ENCODE measurements at places on chromosomes 6 and 20.

DNA sequence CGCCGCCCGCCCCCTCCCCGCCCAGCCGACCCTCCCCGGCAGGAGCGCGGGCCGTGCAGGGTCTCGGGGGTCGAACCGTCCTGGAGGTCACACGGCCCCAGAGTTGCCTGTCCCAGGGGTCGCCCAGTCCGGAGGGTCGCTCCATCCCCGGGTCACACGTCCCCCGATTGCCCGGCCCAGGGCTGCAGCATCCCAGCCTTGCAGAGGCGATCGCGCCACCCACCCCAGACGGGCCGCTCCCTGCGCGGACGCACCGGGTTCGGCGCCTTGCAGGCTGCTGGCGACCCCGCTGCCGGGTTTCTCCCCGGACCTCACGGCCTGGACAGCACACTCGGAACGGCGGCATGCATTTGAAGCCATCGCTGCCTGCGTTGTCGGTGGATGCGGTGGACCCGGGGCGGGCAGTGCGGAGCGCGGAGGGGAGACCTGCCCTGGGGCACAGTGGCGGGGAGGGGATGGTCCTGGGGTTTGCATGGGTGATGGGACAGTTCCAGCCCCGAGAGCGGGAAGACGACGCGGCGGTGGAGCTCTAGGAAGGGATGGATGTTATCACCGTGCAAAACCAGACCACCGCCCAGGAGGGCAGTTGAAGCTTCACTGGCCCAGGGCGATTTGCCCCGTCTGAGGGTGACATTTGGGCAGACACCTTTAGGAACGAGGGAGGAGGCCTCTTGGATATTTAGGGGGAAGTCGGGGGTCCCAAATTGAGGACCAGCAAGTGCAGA lies 22.7 kb upstream of the FRMD1 start:
- DNase-seq = no peak

- no peak for DNase-seq
Measured at GRCh38 chr20:24673678-24674570, 204.5 kb downstream of the SYNDIG1 start.

DNA sequence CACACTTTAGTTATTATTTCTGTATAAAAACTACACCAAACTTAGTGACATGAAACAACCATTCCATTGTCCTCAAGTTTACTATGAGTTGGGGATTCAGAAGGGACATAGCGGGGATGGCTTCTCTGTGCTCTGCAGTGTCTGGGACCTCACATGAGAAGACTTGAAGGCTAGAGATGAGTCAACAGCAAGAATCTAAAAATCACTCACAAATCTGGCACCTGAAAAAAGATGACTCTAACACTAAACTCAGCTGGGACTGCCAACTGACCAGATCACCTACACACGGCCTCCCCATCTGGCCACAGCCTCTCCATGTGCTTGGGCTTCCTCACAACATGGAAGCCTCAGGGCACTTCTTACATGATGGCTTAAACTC lies 63.0 kb upstream of the EYA2 start:
- no peak for DNase-seq

- no peak for DNase-seq
Measured at GRCh38 chr20:4341804-4342485, 326.6 kb upstream of the RNF24 start.

GRCh38 chr6:114157848-114158247 lies 185.0 kb downstream of the HS3ST5 start:
- no peak for DNase-seq

- no peak for DNase-seq
Measured at GRCh38 chr6:26420688-26421171, 18.7 kb downstream of the BTN3A1 start.

GRCh38 chr6:6210994-6211393 lies 109.5 kb downstream of the F13A1 start:
- DNase-seq = no peak

- DNase-seq = no peak
Measured at GRCh38 chr20:36777576-36777975, 4.0 kb upstream of the DSN1 start.

GRCh38 chr6:142380626-142381025 lies 78.8 kb downstream of the ADGRG6 start:
- DNase-seq = no peak

GRCh38 chr6:89209457-89209856 lies 7.7 kb downstream of the GABRR1 start:
- no peak for DNase-seq

DNA sequence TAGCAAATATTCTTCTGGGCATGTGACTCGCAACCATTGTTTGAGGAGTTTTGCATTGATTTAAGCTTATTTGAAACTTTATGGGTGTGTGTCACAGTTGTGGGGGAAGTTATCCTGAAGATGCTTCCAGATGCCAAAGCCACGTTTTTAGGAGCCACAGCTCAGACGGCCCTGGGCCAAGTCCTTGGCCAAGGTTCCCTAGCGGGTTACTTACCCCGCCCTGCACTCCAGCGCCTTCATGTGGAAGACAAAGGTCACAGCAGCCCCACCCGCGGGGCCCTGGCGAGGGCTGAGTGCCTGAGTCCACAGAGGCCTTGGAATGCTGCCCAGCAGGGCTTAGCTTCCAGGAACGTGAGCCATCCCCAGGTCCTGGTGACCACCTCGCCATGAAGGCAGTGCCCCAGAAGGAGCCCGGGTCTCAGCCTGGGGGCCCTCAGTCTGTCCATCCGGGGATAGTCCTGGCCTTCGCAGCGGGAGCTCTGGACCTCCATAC lies 308.3 kb downstream of the CDH4 start:
- DNase-seq = no peak

DNA sequence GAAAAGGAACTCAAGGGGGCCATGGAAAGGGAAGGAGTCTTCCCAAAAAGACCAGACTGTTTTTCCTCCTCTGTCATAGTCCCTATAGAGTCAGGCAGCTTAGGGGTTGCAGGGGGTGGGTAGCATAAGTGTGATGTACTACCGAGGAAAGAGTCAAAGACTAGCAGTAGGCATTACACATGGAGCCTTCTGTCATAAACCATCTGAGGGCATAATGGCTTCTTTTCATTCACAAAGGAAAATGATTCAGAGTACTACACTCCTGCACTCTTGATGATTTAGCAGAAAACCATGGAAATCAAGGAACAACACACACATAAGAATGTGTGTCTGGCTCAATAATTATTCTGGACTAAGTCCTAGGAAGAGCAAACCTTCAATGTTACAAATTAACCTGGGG lies 14.9 kb downstream of the PLN start:
- no peak for DNase-seq

- DNase-seq = no peak
Measured at GRCh38 chr20:44032583-44033331, 118.1 kb downstream of the TOX2 start.

DNA sequence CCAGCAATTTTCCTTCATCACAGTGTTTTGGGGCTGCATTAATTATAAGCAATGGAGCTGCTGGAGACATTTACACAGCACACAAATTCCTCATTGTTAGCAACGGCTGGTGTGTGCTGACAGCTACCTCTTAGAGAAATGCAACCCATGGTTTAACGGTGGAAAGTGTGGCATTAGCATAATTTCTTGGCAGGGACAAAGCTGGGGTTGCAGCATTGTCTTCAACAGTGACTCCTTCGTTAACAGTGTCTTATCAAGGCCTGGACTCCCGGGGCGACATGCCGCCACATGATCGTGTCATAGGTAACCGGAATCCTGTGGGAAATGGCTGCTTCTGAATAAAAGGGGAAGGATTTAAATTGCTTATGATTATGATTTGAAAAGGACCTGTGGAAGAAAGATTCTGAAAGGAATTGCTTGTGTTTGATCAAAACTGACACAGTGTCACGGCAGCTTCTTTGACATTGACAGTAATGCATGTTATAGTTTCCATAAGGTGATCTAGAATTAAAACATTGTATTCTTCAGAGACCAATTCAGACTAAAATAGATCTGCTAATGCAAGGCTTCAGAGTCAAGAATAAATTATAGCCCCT lies 128.0 kb downstream of the UST start:
- no peak for DNase-seq

- DNase-seq = no peak
Measured at GRCh38 chr6:14231501-14232280, 114.1 kb downstream of the CD83 start.

GRCh38 chr6:132751828-132752227 lies 5.9 kb downstream of the VNN2 start:
- no peak for DNase-seq

GRCh38 chr20:41798930-41799502 lies 180.8 kb upstream of the CHD6 start:
- no peak for DNase-seq

DNA sequence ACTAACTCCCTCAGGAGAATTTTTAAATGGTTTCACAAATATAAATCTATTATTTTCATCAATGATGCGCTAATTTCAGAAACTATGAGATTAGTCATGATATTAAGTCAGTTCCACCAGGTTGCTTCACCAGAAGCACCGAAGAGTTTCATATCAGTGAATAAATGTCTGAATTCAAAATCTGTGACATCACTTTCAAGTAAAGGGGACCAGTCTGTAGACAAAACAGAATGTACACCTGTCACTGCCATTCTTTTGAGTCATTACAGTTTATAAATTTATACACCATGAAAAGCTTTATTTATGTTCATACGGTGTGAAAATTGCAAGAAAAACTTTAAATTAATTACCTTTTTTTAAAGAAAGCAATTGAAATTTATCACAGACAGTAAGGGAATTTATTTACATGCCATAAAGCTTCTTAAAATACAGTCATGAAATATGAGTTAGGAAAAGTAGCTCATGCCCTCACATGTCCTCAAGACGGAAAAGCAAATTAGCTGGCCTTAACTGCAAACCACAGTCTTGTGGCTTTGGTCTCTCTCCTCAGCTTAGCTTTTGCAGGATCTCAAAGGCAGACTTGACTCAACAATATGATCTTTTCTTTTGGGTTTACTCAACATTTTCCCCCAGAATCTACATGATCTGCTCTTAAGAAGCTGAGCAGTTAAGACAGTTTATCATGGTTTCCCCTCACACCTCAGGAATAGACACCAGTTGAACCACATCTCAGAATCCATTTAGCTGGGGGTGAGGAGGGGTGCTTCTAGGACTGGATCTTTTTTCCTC lies 177.7 kb upstream of the MCHR2 start:
- DNase-seq = no peak

- no peak for DNase-seq
Measured at GRCh38 chr6:158488065-158488464, 71.8 kb upstream of the TMEM181 start.

DNA sequence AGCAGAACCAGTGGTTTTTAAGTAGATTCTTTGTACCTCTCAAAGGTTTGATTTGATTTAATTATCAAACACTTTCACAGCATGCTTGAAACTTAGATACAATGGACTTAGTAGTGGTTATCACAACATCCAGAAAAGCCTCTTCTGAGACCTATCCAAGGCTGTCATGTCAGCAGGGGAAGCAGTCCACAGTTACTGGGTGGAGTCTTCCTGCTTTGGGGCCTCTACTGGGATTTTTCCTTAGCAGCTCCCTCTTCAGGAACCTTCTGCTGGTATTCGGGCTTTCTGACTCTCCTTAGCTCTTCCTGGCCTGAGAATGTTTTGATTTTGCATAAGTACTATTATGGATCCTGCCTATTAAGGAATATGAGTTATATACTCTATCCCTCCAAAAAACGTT lies 36.0 kb downstream of the ARFGEF2 start:
- no peak for DNase-seq

DNA sequence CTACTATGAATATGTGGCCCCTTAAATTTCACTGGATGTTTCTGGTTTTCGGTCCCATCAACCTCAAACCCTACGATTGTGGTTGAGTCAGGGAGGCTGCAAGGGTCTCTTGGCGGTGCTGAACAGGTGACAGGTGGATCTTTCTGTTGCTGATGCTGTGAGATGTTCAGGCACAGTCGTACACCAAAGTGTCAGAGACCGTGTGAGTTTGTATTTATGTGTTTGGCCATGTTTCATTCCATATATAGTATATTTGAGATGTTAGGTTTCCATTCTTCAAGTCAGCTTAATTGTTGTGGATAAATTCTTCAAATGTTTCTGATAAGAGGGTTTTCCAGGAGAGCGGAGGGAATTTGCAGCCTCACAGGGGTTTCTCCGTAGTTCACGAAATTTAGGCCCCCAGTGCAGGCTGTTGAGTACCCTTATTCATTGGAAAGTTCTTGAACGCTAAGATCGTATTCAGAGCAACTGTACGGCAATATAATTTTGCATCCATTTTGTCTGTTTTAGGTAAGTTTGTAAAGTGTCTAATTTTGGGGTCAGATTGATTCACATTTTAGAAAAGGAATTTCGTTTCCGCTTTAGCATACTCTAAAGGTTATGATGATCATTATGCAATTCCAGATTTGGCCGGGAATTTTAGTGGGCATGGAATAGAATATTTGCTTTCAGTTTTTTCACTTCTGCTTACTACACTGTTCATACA lies 1.2 kb downstream of the TAB2 start:
- peak; percentile 19 for DNase-seq

- DNase-seq = no peak
Measured at GRCh38 chr6:45965792-45966191, 49.9 kb downstream of the CLIC5 start.

DNA sequence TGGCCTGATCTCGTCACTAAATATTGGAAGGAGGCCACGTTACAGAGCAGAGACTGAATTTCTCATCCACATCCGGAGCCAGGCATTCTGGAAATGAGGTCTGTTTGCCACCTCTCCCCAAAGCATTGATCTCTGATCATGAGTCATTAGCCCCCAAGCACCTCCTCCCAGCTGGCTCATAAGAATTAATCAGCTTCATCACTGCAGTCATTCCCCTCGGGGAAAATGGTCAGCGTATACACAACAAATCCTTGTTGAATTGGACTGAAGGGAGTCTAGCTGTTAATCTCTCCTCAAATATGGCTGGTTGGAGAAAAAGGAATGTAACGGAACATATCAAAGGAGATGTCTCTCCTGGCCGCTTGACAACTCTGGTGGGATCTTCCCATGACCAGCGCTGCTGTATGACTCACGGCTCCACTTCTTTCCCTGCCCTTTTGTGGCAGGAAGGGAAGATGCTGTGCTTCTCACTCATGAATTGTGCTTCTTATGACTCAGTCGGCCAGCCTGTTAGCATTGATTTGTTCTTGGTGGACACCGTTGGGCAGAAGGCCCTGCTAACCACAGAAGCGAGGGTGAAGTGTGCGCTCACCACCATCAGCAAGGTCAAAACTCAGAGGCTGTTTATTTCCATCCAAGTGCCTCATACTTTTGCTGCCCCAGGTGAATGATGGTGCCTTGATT lies 76.7 kb downstream of the RNF182 start:
- no peak for DNase-seq

- DNase-seq = no peak
Measured at GRCh38 chr20:52291109-52291508, 99.5 kb upstream of the ZFP64 start.
